CD4-positive, alpha-beta T cell treated with Interleukin-10 for 1 hour (primary cell): ENCODE measurements at places on chromosomes 5 and 9.

DNA sequence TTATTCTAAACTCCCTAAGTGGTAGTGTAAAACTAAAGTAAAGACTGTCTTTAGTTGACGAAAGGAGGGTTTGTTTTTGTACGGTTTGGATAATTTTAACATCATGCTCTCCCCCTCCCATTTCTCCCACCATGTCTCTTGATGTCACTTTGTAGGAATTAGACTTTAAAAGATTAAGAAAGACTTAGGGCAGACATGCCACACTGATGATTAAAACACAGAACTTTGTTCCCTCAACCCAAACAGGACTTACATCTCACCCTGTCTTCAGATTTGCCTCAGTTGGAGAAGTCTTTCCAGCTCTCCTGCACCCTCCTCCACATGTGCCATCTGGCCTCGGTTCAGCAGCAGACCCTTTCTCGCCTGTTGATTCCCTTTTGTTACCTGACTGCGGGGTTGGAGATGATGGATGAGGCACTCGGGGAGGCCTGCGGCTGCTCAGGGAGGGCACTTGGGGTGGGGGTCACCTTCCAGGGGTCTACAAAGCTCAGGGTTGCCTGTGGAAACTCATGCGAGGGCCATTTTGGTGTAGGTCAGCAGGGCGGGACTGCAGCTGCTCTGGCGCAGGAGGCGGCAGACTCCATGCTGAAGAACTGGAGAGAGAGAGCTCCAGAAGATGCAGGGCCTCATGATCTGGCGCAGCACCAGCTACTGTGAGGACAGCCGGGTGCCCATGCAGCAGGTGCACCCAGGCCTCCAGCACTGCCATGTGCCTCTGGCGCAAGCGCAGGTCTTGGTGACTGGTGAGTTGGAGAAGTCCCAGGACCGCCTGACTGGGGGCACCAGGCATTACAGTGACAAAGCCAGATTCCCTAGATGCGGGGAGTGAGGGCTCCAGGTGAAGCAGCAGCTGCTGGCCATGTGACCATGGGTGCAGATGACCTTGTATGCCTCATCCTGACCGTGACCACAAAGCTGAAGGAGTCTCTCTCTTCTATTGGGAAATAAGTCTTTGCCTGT is 24.5 kb upstream of the EXOC3 start:
- DNase-seq, result no peak

DNA sequence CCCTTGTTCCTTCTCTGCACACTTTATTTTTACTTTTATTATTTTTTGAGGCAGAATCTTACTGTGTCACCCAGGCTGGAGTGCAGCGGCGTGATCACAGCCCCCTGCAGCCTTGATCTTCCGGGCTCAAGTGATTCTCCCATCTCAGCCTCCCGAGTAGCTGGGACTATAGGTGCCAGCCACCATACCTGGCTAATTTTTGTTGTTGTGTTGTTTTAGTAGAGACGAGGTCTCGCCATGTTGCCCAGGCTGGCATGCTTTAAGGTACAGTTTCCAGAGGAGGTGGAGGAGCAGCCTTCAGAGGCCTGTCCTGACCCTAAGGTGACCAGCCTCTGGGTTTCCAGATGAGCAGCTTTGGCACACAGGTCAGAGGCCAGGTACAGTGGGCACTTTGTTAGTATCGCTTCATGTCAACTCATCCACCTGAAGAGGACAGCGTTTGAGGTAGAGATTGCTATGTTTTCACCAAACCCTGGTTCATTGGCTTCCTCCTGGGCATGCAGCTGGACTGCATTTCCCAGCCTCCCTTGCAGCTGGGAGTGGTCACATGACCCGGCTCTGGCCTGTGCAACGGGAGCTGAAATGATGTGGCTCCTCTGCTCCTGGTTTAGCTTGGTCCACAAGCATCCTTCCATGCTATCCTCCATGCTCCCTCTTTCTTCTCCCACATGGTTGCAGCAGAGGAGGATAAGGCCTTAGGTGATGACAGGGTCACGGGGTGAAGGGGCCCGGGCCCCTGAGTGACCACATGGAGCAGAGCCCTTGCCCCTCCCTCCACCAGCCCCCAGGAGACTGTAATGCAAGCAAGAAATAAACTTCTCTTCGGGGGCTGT is 139.3 kb upstream of the IER5L start:
- no peak for DNase-seq

GRCh38 chr5:18553269-18553668 is 919.0 kb downstream of the TAF11L14 start:
- DNase-seq, result no peak

DNA sequence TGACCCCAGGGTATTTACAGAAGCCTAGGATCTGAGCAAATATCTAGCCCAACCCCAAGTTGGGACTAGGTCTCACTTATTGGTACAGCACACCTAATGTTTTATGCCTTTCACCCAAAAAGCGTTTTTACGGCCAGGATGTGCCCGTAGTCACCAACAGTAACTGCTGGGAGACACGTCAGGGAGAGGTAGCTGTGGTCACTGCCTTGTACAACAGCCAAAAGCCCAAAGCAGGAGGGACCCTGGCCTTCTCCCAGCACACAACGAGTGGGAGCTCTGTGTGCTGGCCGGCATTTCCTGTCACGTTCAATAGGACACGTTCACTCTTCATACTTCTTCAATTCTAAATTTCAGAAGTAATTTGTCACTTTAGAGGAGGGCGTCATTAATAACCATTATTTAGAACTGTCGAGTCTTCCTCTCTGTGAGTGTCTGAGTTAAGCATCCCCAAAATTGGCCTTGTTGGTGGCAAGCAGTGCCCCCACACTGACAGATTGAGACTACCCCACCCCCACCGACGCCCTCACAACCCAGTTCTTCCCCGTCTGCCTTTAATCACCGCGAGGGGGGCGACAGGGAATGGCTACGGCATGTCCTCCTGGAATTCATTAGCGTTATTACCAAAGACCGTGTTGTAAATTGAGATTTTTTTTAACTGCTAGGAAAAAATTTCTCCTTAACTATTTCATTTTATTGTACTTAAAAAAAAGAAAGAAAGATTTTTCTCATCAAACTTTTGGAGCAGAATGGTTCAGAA is 80.7 kb downstream of the MVB12B start:
- no peak for DNase-seq

DNA sequence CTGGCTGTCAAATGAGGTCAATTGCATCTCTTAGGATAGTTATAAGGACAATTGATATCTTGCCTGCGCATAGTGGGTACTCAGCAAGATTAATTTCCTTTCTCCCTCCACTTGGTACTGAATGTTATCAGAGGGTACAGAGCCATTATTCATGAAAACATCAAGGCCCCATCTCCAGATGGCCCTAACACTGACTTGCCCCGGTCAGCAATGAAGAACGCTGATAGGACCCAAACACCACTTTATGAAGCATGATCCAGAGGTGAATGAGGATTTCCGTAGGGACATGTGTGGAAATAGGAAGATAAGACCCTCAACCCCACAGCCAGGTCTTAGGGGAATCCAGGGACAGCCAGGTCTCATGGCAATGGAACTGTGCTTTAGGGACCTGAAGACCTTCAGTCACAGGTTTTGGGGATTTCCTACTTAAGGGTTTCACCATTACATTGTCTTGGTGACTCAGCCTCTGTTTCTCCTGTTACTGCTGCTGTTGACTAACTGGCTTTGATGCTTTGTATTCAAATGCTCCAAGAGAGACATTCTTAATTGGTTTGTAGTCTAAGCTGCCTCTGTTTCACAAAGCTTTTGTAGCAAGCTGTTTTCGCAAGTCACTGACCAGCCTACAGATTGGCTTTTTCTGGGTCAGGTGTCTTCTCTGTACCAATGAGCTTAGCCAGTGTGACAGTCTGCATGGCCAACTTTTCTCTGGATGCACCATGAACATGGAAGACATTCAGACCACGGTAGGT is 35.3 kb upstream of the IQGAP2 start:
- no peak for DNase-seq

GRCh38 chr5:124980163-124980941 is 233.9 kb upstream of the ZNF608 start:
- DNase-seq, result no peak

DNA sequence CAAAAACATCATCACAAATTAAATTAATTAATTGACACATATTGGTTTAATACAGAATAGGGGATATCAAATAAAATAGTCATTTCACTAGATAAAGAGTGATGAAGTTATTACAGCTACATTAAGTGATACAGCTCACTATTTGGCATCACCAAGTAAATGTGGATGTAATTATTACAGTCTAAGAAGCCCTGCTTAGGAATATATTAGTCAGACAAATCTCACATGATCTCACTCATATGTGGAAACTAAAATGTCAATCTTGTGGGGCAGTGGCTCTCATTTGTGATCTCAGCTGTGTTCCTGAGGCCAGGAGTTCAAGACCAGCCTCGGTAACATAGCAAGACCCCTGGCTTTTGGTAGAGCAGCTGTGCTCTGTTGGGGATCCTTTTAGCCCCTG is 233.4 kb upstream of the RGMB start:
- no peak for DNase-seq
